ENCODE measurements at places on chromosomes 12 and 14.

DNA sequence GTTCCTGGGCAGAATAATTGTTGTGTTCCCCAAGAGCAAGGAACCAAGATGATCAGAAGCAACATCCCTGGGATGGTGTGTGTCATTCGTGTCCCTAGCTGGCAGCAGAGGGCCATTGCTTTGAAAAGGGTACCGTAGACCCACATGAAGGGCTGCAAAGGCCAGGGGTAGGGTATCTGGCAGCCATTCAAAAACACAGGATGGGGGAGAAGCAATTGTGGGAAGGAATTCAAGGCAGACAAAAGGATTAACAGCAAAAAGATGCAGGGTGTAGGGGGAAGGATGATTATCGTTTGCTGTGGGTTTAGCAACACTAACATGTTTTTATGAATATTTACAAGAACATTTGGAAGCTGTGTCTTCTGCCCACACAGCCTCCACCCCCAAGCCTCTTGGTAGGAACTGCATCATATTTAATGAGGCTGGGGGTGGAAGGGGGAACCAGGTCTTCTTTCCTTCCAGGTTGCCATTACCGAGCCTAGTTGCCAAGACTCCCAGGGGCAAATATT lies 169.0 kb upstream of the G2E3 start:
- no peak for DNase-seq

- no peak for DNase-seq
Observed at GRCh38 chr12:122086116-122086515, 7.6 kb downstream of the MLXIP start.

- DNase-seq = no peak
Observed at GRCh38 chr12:117844114-117844830, 124.5 kb downstream of the KSR2 start.

DNA sequence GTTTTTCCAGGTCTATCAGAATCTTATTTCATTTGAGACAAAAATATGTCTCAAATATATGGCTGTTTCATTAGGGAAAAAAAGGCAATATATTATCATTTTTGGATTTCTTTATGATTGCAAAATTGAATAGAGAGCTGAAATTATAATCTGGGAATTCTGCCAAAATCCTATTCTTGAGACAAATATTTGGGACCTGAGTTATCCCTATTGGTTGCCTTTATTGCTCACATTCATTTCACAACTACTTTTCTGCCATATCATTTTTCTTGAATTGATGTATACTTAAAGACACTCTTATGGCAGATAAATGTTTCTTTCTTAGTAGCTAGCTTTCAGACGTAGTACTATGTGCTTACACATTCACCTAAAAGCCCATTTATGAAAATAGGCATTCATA lies 241.6 kb upstream of the NOVA1 start:
- no peak for DNase-seq

- no peak for DNase-seq
Observed at GRCh38 chr12:111066744-111067437, 146.5 kb upstream of the MYL2 start.

- no peak for DNase-seq
Observed at GRCh38 chr14:100994082-100994481, 90.6 kb upstream of the RTL1 start.

DNA sequence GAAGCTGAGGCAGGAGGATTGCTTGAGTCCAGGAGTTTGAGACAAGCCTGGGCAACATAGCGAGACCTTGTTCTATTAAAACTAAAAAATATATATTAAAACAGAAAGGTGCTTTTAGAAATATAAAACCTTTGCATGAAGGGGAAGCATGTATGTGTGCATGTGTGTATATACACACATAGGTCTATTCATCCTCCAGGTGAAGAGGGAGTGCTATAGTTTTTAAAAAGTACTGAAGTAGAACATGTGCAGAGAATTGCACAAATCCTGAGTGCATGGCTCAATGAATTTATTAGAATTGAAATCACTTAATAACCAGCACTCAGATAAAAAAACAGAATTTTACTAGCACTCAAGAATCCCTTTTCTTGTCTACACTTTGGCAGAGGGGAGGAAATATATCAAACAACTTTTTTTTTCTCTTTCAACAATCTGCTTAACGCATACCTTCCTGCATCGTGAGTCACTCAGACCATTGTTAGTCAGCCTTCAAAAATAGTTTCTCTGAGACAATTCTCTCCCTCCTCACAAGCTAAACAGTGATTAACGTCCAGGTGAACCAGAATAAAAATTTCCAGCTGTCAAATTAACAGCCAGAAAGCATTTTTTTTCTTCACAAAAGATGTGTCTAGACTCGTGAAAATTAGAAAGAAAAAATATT lies 17.7 kb upstream of the NEDD1 start:
- no peak for DNase-seq

DNA sequence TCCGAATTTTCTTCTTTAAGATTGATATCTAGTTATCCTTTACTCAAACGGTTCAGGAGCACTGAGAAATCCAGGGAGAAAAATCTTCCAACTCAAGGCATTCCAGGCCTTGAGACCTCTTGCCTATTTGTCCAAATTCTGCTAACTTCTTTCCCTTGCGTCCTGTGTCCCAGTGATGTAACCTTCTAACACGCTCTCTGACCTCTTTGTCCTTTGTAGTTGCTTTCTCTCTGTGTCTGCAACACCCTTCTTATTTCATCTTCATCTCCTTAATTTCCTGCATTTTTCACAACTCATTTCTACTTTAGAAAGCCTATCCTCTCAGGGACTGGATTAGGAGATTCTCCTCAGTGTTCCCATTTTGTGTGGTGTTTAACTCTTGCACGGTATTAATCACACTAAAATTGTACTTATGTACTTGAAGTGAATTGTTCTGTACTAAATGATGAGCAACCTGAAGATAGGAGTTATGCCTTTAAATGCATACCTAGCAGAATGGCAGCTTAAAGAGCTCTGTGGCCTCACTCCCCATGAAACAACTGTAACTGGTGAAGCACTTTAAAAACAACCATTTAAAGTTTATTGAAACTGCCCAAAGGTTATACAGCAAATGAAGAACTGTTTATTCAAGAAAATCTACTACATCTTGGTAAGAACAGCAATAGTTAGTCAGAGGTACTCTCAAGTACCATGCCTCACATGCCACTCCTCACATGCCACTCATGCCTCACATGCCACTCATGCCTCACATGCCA lies 7.4 kb upstream of the SNAPC1 start:
- DNase-seq = no peak

DNA sequence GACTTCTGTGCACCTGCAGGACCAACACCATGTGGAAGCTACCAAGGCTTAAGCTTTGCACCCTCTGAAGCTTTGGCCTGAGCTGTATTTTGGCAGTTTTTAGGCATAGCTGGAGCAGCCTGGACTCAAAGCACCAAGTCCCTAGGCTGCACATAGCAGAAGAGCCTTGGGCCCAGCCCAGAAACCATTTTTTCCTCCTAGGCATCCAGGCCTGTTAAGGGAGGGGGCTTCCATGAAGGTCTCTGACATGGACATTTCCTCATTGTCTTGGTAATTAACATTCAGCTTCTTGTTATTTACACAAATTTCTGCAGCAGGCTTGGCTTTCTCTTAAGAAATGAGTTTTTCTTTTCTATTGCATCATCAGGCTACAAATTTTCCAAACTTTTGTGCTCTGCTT lies 475.8 kb upstream of the FLRT2 start:
- no peak for DNase-seq

- DNase-seq = no peak
Observed at GRCh38 chr12:80268924-80269749, 169.8 kb downstream of the OTOGL start.
